ENCODE measurements at places on chromosomes 3 and 15. TPM values are rescaled to one million over a fixed set of nuclear protein-coding genes. Genes with fewer than 3 reads are reported as not detected.

ARHGEF26 gene
- 0.63 TPM for total RNA-seq

LMAN1L gene
- total RNA-seq: not detected

ST8SIA2 gene
- not detected for total RNA-seq

- DNase-seq: peak; percentile 76
These were observed 213.2 kb upstream of the DCBLD2 start for GRCh38 chr3:99114565-99115291.

FGD5 gene
- total RNA-seq: not detected

DNA sequence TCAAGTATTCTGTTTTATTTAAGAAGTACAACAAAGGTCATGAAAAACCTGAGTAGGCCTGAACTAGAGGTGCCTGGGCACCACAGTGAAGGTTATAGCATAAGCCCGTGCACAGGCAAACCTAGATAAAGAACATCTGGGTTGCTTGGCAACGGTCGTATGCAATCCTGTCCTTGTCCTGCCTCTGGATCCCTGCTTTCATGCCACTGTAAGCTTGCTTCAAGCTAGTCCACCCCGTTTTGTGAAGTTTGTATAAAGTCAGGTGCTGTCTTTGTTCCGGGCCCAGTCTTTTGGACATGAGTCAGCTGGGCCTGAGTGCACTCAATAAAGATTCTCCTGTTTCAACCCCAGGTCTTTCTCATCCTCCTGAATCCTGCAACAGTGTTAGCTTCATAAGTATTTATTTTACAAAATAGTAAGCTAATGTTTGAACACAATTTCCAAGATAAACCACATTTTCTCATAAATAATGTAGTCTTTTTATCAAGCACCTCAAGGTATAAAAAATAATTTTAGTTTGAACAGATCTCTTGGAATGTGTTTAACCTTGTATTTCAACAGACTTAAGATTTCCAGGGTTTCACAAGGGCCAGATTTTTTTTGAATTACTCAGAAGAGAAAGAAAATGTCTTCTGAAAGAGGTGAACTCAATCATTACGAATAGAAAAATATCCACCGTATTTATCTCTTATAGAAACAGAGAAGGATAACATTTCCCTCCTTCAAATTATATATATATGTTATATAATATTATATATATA, 14.3 kb upstream of the SLC9C1 start:
- DNase-seq: peak; percentile 82

DNA sequence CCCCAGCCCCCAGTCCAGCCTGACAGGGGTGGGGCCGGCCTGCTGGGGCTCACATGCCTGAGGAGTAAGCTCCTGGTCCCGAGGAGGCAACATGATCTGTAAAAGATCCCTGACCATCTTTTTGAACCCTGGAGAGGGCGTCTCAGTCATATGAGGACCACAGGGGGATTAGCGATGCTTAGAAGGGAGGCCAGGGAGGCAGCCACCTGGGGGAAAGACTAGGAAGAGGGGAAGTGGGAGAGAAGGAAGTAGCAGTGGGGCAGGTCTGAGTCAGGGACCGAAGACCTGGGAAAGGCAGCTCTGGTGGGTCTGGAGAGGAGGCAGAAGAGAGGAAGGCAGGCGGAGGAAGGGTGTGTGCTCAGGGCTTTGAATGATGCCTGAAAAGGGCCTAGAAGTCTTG, 18.9 kb downstream of the PIF1 start:
- DNase-seq: no peak

DNA sequence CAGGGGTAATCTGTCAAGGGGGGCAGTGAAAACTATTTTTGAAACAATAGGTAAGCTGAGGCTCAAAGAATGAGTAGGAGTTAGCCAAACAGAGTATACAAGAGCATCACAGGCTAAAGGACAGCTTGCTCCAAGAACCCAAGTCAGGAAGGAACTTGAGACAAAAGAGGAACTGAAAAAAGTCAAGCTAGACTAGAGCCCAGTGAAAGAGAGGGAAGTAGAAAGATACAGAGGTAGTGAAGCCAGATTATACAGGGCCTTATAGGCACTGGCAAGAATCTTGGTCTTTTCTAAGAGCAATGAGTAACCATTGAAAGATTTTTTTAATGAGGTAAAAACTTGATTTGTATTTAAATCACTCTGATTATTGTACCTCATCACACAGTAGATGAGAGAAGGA, 69.9 kb downstream of the FILIP1L start:
- DNase-seq: no peak

DNA sequence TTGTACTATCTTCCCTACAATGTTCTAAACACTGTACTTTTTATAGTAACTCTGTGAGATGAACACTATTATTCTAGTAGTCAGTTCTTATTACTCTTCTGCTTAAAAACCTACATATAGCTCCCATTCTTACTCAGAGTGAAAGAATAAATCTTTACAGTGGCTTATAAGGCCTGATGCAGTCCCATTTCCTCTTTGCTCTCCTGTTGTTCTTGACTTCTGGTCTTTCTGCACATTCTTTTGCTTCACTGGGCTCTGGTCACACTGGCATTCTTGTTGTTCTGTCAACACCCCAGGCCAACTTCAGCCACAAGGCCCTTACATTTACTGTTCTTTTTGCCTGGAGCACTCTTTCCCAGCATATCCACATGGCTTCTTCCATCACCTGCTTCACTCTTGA, 58.2 kb upstream of the TP63 start:
- DNase-seq: no peak

AHSG gene
- total RNA-seq: not detected

DNA sequence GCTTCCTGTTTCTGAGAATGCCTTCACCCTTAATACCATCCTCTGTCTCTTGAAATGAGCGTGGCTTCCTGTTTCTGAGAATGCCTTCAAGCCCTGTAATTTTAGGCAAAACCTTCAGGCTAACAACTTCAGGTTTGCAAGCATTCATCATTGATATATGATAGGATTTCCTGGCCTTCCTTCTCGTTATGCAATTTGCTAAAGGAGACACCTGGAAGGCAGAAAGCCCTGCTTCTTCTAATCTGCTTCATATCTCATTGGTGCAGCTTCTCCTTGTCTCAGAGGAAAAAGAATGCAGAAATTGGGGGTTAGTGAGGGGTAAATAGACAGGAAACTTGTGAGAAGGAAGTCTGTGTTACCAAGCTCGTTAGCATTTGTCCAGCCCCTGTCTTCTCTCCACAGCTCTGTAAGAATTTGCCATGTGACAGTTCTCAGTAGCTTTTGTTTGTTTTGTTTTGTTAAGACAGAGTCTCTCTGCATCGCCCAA, 7.3 kb downstream of the ARL6IP5 start:
- DNase-seq: no peak

PCSK6 gene
- total RNA-seq: 29.8 TPM

GRCh38 chr3:52061121-52061910, 4.9 kb upstream of the DUSP7 start:
- no peak for DNase-seq

- DNase-seq: peak; percentile 82
These were observed 38.0 kb upstream of the COPB2 start for GRCh38 chr3:139427283-139428060.

DNA sequence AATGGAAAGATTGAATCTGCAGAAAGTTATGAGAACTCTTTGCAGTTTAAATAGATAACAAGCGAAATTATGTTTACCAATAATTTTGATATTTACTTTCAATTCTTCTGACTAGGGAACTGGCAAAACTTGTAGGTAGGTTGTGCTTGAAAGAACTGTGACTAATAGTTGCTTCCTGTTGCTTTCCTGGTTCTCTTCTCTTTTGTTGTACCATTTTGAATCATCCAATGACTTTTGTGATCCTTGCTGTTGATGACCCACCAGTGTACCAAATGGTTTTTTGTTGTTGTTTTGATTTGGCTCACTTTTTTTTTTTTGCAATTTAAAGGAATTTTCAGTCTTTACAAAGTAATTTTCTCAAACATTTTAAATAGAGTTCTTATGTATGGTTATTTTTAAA, 64.9 kb upstream of the DCBLD2 start:
- DNase-seq: no peak

GRCh38 chr3:122925756-122926155, 101.8 kb downstream of the SEMA5B start:
- DNase-seq: no peak

DNA sequence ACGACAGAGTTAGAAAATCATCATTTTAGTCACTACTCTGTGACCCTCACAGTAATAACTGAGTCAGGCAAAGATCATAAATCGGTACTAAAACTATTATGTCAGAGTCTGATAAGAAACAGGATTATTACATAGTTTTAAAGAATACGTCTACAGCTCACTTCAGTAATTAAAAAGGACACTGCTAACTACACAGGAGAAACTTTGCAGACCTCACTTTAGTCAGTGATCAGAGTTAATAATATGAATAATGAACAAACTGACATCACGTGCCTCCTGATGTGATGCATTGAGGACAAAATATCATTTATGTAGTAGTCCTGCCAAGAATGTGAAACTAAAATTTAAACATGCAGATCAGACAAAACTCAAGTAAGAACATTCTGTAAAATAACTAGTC, 162.2 kb downstream of the PCCB start:
- no peak for DNase-seq

DNA sequence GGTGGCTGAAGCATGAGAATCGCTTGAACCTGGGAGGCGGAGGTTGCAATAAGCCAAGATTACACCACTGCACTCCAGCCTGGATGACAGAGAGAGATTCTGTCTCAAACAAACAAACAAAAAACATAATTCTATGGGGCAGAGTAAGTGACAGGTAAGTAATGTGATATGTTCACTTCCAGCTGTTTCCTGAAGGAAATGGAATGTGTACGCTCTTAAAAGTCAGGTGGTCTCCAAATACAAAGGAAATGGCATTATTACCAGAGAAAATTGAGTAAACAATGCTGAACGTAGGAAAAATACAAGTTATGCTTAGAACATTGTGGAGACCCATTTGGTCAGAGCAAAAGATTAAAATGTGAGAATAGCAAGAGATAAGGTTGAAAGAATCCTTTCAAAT, 278.5 kb downstream of the SCAPER start:
- no peak for DNase-seq

GPR149 gene
- total RNA-seq: not detected

DNA sequence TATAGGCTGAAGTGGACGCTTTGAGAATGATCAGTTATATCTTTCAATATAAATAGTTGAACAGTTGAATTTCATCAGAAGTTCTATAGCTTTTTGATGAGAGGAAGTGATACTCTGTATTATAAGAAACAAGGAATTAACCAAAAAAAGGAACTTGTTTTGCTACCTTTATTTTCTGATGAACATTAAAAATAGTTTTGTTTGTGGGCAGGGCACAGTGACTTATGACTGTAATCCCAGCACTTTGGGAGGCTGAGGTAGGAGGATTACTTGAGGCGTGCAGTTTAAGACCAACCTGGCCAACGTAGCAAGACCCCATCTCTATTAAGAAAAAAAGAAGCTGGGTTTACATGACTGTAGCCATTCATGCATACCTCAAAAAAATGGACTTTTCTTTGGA, 16.7 kb downstream of the BLOC1S6 start:
- DNase-seq: no peak

DNA sequence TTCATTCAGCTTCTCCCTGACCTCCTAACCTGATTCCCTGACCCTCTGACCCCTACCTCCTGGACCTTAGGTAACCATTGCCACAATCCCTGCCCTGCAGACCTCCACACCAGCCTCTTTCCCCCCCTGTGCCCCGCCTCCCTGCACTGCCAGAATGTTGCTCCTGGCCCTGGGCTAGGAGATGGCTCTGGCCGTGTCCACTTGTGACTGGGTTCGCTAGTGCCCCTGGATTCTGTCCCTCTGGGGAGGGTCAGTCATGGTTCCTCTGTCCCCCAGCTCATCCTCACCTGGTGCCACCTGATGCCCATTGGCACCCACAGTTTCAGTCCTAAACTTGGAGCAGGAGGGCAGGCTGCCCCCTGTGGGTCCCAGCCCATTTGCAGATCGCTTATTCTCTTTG, 56.2 kb upstream of the PRR23E start:
- DNase-seq: no peak

SATB1 gene
- 0.23 TPM for total RNA-seq

GRCh38 chr3:118782755-118783202, 251.9 kb downstream of the IGSF11 start:
- peak; percentile 29 for DNase-seq

GRCh38 chr3:127988770-127989557, 63.3 kb upstream of the SEC61A1 start:
- no peak for DNase-seq

DNA sequence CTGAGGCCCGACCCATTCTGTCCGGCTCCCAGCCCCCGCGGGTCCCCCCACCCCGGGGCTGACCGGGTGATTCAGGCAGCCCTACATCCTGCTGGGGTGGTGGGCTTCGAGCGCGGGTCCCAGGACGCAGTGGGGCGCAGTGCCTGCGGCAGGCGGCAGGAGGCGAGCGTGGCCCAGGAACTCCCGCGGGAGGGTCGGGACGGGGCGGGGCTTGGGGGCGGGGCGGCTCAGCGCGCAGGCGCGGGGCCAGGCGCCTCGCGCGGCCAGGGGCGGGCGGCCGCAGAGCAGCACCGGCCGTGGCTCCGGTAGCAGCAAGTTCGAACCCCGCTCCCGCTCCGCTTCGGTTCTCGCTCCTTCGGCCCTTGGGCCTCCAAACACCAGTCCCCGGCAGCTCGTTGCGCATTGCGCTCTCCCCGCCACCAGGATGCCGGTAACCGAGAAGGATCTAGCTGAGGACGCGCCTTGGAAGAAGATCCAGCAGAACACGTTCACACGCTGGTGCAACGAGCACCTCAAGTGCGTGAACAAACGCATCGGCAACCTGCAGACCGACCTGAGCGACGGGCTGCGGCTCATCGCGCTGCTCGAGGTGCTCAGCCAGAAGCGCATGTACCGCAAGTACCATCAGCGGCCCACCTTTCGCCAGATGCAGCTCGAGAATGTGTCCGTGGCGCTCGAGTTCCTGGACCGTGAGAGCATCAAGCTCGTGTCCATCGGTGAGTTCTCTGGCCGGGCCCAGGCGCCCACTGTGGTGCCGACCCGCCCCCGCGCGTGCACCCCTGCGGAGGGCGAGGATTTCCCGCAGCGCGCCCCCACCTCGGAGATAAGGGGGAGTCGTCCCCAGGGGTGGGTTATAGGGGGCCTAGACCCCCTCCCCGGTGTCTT, at the start of gene FLNB:
TSS of gene FLNB (plus strand) at position 282 of the 885 bp plus-strand sequence. CDS start at position 425, 143 bp downstream.
- DNase-seq: peak; percentile 69

- no peak for DNase-seq
These were observed 121.3 kb downstream of the RPLP1 start for GRCh38 chr15:69573815-69574475.

- DNase-seq: no peak
These were observed 188.7 kb upstream of the TBC1D5 start for GRCh38 chr3:17931131-17931530.

SLC28A2 gene
- total RNA-seq: not detected

CLDN18 gene
- not detected for total RNA-seq

All from MCF 10A (cell line).